ENCODE measurements at places on chromosomes 1 and 21.

DNA sequence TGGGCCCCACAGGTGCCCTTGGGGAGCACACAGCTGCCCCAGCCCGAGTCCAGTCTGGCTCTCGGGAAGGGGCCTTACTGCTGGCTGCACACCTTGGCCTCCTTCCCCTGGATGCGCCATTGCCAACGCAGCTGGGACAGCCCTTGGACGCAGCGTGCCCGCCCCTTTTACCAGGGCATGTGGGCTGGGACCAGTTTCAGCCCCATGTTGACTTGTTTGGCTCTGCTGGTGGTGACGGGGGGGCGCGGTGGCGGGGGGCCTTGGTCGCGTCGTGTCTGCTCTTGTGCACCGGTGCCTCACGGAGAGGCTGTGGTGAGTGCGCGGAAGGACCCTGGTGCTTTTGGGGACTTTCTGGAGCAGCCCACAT lies 19.6 kb downstream of the SKI start:
- no peak for DNase-seq

DNA sequence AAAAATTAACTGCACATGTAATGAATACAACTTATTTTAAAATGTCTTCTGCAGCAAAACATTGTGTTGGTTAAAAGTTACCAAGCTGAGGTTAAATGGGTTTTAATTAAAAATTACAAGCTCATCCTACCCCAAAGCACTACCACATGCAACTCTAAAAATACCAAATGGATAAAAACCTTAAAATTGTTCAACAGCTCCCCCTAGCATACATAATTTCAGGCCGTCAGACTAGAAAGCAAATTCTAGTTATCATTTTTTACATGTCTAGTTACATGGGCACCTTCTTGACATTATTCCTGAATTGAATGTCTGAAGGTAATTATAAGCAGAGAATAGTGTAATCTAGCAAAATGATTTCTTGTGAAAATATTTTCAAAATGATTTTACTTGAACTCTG lies 176.5 kb downstream of the C1orf21 start:
- no peak for DNase-seq

DNA sequence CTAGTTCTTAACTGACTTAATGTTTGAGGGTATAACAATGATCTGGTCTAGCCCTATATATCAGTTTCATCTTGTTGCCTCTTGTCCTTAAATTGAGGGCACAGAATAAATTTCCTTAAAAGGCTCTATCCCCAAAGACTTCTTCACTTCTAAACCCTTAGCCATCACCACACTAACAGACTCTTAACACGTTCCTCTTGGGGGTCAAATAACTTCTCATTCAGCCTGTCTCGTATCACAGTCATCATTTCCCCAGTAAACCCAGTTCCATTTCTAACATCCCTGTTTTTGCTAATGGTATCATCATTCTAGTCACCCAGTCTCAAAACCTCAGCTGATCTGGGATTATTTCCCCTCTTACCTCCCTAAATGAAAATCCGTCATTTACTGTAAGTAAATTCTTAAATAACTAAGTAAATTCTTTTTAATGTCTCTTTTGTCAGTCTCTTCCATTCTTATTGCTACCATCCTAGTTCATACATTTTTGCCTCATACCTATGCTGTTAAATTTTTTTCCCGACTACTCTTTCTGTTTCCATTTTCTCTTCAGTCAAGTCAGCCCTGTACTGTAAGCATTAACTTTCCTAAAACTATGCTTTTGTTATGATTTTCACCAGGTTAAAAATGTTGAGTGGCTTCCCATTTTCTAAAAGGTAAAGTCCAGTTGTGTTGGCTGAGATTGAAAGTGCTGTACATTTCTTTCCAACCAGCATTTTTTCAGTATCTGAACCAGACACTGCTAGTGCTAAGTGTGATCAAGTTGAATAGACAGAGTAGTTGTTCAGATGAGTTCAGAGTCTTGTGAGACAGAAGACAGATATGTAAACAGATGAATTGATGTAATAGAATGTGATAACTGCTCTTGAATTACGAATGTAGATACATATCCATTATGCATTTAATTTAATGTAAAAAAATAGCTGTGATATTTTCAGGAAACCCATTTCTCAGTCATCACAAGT lies 6.9 kb downstream of the CTTNBP2NL start:
- DNase-seq = no peak

DNA sequence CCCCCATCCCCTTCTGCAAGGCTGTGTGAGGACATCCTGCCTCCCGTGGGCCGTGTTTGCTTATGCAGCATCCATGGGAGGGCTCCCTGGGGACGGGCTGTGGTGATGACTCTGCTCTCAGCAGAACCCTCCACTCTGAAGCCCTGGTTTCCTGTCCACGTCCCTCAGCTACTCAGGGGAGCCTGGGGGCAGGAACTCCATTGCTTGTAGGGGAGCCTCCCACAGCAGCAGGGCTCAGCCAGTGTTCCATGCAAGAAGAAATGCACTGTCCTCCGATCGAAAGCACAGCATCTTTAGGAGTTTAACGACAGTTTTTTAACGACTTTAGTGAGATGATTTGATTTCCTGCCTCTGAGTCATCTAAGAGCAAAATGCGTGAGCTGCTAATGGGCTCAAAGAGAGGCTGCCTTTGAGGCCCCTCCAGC lies 8.3 kb upstream of the KCNAB2 start:
- DNase-seq = no peak

- DNase-seq = peak; percentile 93
These were observed 45.0 kb upstream of the DNAJC6 start for GRCh38 chr1:65264197-65264929.

- no peak for DNase-seq
These were observed 75.5 kb downstream of the PRDM2 start for GRCh38 chr1:13775459-13775858.

DNA sequence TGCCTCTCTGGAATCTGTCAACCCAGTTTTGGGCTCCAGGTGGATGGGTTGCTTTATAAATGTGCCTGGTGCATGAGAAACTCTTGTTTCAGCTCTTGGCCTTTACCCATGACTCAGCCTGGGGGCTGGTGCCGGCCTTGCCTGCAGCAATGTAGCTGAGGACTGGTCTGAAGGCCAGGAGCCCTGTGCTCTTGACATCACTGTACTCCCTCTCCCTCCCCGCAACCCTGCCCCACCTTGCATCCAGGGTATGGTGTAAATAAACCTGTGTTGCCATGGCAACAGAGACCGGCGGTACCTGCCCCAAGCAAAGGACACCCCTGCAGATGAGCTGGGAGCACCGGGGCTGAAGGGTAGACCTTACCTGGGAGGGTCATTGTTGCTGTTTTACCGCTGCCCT lies 13.3 kb downstream of the FAM151A start:
- no peak for DNase-seq

DNA sequence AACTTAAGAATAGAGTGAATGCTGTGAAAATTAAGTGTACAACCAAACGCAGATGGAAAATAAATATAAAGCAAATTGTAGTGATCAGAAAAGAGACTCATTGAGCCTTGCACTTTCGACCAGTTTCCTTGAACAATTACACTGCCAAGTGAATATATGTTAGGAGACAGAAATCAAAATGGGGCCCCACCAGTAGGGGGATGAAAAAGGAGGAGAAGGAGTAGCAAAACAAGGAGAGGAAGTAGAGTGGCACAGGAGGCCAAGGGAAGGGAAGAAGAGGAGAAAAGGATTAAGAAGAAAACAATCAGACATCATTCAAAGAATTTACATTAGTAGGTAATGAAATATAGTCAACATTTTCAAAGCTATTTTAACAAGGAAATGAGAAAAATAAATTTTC lies 1770.6 kb downstream of the PLA2G4A start:
- peak; percentile 3 for DNase-seq

DNA sequence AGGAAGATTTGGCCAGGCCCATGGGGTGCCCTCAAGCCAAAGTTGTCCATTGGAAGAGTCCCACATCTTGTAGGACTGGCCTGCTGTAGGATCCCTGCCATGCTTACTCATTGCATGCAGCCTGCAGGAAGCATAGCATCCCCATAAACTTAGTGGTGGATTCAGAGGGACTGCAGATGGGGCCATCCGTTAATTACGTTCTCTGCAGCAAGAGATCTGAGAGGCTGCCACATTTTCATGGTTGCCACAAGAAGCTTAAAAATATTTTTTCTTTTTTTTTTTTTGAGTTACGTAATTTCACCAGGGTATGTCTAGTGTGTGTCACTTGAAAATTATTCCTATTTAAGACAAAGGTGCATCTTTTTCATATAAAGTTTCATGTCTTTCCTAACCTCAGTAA lies 329.7 kb upstream of the USP24 start:
- DNase-seq = no peak

DNA sequence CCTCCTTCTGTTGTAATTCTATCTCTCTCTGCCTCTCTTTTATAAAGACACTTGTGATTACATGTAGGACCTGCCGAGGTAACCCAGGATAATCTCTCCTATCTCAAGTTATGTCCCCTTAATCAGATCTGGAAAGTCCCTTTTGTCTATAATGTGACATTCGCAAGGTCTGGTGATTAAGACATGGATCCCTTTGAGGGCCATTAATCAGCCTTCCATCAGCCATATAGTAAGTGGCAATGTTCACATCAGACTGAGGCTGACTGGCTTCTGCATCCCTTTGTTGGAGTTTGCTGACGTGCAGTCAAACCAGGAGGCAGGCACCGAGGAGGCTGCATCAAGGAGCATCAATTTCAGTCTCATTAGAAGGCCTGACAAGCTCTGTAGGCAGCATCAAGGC lies 209.6 kb downstream of the BACH1 start:
- no peak for DNase-seq

GRCh38 chr1:115105831-115106230 lies 16.5 kb upstream of the TSPAN2 start:
- no peak for DNase-seq

- DNase-seq = no peak
These were observed 77.6 kb downstream of the EVI5 start for GRCh38 chr1:92707292-92707691.

- no peak for DNase-seq
These were observed 358.5 kb downstream of the RGS7 start for GRCh38 chr1:240998441-240999015.

GRCh38 chr1:226628612-226629155 lies 80.1 kb downstream of the STUM start:
- DNase-seq = no peak

- no peak for DNase-seq
These were observed 1353.1 kb upstream of the ADGRL4 start for GRCh38 chr1:80359666-80360065.

DNA sequence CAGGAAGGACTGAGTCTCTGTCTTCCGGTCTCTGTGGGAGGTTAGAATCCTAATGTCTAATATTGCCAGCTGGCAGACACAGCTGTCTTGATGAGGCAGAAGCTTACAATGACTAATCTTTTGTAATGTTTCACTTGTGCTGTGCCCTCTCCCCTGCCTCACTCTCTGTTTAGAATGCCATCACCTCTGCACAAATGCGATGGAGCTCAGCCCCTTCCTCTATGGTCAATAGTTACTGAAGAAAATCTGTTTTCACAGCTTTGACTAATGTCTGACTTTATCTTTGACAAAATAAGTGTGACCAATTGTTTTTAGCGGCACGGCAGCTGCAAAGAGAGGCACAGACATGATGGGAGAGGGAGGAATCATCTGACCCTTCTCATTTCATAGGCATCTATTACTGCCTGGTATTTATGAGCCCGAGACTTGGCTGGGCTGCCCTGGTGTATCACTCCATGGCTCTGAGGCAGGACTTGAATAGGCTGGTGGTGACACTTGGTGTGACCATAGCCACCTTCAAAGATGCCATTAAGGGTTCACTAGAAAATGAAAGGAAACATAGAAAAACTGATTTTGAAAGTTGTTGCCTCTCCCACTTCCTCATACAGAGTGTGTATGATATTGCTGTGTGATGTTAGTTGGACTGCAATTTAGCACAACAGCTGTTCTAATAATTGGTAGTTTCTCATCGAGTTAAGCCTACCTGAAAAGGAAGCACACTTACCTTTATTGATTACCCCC lies 163.2 kb upstream of the NBPF11 start:
- DNase-seq = no peak

- no peak for DNase-seq
These were observed 4.8 kb downstream of the SIM2 start for GRCh38 chr21:36703626-36704280.

DNA sequence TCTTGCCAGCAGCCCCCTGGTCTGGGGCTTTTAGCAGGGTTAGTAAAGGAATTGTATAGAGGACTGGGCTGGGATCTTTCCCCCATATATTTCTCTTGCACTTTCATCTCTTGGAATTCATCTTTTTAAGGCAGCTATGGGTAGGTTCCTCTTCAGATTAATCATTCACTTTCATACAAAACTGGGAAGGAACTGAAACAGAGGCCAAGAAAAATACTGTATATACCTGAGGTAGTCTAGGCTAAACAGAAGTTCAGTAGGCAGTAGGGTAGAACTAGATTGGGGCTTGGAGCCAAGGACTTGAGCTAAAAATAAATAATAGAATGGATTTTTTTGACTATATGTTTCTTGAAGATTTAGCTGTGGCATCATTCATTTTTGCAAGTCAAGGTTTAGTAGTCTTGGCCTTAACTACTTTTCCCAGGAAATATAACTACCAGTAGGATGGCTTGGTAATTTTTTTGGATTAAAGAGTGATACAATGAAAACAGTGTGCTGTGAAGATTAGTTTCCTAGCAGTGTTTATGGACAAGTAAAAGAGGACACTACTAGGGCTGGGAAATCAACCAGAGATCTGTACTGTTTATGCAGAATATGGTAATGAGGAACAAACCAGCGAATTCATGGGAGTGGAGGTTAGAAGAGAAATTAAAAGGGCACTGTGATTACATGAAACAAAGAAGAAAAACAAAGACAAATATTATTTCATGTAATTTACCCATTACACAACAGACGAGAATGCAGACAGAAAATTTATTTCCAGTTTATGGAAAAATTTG lies 50.9 kb upstream of the PTGS2 start:
- DNase-seq = no peak

DNA sequence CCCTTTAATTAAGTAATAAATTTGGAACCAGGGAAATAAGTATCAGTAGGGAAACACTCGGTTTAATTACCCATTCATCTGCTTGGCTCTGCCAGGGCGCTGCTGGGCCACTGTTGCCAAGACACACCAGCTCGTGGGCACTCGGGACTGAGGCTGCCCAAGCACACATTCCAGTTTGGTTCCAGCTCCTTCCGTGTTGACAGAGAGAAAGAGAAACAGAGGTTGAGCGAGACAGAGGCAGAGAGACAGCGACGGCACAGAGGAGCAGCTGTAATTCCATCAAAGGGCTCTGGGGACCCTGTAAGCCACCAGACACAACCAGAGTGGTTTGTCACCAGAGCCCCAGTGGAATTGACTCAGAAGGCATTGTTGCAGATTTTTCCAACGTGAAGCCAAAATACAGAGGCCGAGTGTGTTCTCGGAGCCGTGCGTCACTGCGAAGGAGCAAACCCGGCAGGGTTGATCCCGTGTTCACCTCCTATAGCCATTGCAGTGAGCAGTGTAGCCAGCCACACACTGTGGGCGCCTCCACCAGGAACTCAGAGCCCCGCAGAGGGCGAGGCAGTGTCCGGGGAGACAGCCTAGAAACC lies 33.5 kb downstream of the SYF2 start:
- no peak for DNase-seq
